ENCODE measurements at places on chromosomes 13 and 19.

- no peak for DNase-seq
Measured at GRCh38 chr13:30124131-30124768, 183.1 kb downstream of the KATNAL1 start.

GRCh38 chr19:46951171-46951986 lies 68.3 kb upstream of the NPAS1 start:
- DNase-seq: no peak

DNA sequence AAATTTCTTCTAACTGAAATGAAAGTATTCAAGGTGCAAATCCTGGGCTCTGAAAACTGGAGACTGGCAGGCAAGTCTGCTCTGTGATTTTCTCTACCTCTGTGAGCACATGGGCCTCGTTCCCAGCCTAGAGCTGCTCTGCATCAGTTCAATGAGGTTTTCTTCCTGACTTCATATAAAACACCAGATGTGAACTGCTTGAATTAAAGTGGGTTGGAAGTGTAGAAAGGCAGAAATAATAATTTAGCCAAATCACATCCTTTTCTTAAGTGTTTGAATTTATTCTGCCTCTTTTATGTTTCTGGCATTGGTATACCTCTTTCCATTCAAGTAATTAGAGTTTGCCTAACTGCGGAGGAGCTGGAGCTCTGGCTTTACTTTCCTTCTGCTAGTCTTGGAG lies 540.8 kb downstream of the OLFM4 start:
- DNase-seq: no peak

DNA sequence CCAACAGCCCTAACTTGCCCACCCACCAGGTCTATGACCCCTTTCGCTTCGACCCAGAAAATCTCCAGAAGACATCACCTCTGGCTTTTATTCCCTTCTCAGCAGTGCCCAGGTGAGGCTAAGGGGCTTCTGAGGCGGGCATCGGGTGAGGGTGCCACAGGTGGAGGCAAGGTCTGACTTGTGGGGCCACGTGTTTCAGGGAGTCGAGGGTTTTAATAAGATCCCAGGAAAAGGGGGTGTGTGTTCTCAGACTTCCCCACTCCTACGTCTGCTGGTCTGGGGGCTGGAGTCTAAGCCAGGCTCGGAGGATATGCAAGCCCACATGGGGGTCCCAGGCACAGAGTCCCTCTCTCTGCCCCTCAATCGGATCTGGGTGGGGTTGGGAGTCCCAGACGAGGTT lies 30.9 kb upstream of the CYP4F8 start:
- no peak for DNase-seq

- DNase-seq: no peak
Measured at GRCh38 chr19:56660381-56661107, 11.0 kb downstream of the ZNF835 start.

DNA sequence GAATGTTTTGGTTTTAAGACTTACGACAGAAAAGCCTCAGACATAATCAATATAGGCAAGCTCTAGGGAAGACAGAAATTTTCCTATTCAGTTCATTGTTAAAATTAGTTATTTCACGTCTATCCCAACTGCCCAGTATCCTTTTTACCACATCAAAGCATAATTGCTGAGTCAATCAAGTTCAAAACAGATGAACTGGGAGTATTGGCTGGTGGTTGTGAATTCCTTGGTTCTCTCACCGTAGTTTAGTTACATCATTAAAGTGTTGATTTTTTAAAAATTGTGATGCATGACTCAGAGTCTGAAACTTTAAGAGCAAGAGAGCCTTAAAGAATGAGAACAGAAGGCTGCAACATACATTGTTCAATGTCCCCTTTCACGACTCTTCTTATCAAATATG lies 143.3 kb upstream of the FREM2 start:
- DNase-seq: no peak

GRCh38 chr19:45539459-45539858 lies 32.2 kb downstream of the VASP start:
- DNase-seq: no peak

- DNase-seq: no peak
Measured at GRCh38 chr13:53013113-53013512, 15.5 kb upstream of the OLFM4 start.

- peak; percentile 76 for DNase-seq
Measured at GRCh38 chr13:49627831-49628652, at the start of gene ARL11. Gene ARL11, plus strand, starts transcription at chr13:49628507. Its CDS starts 1,941 bp downstream, at chr13:49630448.

GRCh38 chr19:14979476-14980255 lies at the start of gene SLC1A6:
Gene SLC1A6, minus strand, starts transcription at chr19:14979864. Its CDS starts 6,954 bp downstream, at chr19:14972910.
- no peak for DNase-seq

GRCh38 chr13:46136688-46137087 lies 31.9 kb upstream of the CPB2 start:
- no peak for DNase-seq

- DNase-seq: no peak
Measured at GRCh38 chr19:6997679-6998445, 23.4 kb downstream of the MBD3L2B start.

- DNase-seq: no peak
Measured at GRCh38 chr13:24135674-24136300, 24.7 kb upstream of the SPATA13 start.

- DNase-seq: no peak
Measured at GRCh38 chr13:36207672-36208071, 6.7 kb downstream of the SOHLH2 start.

- no peak for DNase-seq
Measured at GRCh38 chr13:33263976-33264619, 21.5 kb downstream of the STARD13 start.

All from CD4-positive, alpha-beta T cell treated with Interferon gamma for 1 hour (primary cell).